ENCODE measurements at places on chromosomes 5 and 9. TPM values are rescaled to one million over a fixed set of nuclear protein-coding genes. Genes with fewer than 3 reads are reported as not detected.

- no peak for DNase-seq
These were observed 74.1 kb downstream of the ANKRD33B start for GRCh38 chr5:10637944-10638343.

TAS2R1 gene
- total RNA-seq, result not detected

POLR3G gene
- 14.2 TPM for total RNA-seq

PARP8 gene
- 6.3 TPM for total RNA-seq

GABRA1 gene
- not detected for total RNA-seq

OGN gene
- not detected for total RNA-seq

Data from LHCN-M2 (cell line).